ENCODE measurements at places on chromosomes 6 and 20. TPM values are rescaled to one million over a fixed set of nuclear protein-coding genes. Genes with fewer than 3 reads are reported as not detected.

Gene BPI
- total RNA-seq, result not detected

Gene VSX1
- not detected for total RNA-seq

- no peak for DNase-seq
These were observed 217.6 kb upstream of the DTNBP1 start for GRCh38 chr6:15880262-15880973.

- DNase-seq, result no peak
These were observed 37.1 kb downstream of the TNFAIP3 start for GRCh38 chr6:137903933-137904821.

DNA sequence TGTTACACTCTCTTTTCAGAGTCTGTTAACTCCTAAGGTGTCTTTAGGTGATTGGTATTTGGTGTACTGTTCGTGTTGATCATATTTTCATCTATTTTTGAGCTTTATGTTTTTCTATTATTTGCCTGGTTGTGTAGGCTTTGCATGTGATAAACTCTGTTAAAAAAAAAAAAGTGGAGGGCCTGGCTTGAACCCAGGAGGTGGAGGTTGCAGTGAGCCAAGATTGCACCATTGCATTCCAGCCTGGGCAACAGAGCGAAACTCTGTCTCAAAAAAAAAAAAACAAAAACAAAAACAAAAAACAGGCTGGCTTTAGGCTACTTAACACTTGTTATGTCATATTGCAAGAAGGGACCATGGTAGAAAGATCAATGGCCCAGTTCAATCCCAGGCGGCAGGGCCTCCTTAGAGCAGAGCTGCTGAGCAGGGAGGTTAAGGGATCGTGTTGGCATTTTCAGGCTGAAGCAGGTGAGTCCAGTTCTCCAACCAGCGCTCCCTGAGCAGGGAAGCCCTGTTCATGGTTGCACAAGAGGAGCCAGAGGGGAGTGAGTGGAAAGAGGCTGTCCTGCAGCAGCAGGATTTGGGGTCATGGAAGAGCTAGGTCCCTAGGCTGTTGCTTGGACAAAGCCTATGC lies 8.5 kb downstream of the PYGB start:
- no peak for DNase-seq

Gene POPDC3
- total RNA-seq, result 36.4 TPM

Gene FOXC1
- total RNA-seq, result 10.2 TPM

Gene OTOR
- not detected for total RNA-seq

DNA sequence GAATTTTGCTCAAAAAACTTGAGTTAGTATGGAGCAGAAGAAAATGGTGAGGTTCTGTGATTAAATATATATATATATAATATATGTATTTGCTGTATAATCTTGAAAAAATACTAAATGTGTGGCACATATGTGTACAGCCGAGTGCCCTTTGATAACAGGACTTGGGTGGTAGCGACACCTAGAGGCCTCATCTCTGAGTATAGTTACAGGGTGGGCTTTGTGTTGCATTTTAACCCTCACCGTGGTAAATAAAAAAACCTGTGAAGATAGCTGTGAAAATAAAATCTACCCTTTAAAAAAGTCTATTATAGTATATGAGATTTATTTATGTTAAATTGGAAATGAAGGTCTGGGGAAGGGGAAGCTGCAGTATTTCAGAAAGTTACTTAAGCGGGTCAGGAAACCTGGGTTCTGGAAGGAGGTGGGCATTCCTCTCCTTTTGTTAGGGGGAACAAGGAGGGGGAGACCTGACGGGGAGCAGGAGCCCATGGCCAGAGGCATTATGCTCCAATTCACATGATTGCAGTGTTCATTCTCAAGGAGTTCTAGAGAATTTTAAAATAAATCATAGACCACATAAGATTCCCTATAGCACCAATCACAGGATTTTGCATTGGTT lies 82.7 kb downstream of the SH3BGRL2 start:
- peak; percentile 72 for DNase-seq

DNA sequence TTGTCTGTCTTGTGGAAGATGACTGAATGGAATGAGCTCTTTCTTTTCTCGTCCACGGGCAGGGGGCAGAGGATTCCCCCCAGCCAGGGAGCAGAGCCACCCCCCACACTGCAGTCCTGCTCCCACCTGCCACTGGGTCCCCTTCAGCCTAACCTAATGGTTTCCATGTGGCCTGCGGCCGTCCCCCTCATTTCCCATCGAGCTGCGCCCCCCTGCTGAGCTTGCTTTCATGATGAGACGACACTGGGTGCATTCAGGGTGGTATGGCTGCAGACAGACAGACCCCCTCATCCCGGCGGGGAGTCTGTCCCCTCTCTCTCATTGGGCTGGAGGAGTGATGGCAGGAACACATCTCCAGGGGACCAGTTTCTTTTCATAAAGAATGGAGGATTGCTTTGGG lies 140.8 kb downstream of the DTNBP1 start:
- DNase-seq, result no peak

DNA sequence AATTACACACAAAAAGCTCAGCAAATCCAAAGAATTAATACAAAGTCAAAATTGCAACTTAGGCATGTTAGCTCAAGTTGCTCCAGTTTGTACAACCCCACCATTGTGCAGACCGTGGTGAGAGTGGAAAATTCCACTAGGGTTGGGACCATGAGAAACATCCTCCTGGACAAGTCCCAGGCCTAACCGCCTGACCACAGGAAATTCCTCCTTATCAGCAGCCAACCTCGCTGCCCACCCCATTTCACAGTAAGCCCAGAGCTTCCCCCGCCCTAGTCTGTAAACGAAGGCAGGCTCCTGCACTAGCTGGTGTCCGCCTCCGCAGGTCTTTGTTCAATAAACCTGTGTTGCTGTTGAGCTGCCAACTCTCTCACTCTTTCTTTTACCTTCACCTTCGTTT lies 1023.3 kb downstream of the EYS start:
- DNase-seq, result no peak

Gene FKBP1A
- 170 TPM for total RNA-seq

GRCh38 chr6:167839755-167840154 lies 13.0 kb downstream of the AFDN start:
- DNase-seq, result no peak

- DNase-seq, result no peak
These were observed 46.1 kb downstream of the SLC35B3 start for GRCh38 chr6:8389036-8389818.

GRCh38 chr6:83546636-83547035 lies 34.3 kb downstream of the PRSS35 start:
- no peak for DNase-seq

- no peak for DNase-seq
These were observed 18.7 kb downstream of the PTPN1 start for GRCh38 chr20:50528804-50529351.

Gene GTSF1L
- not detected for total RNA-seq

DNA sequence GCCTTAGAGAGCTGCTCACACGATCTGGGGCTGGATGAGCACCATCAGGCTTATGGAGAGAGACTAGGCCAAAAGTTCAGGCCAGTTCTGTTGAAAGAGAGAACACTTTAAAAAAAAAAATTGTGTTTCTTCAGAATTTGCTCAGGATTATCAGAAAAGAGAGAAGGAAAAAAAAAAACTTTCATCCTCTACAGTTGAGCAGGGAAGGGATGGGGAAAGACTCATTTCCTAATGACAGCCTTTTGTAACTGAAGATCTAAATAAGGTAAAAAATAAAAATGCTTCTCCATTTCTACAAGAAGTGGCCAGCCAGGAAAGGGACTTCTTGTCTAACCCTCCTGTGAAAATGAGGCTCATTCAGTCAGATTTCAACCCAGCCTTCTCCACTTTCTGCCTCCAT lies 134.8 kb downstream of the LY86 start:
- DNase-seq, result no peak

DNA sequence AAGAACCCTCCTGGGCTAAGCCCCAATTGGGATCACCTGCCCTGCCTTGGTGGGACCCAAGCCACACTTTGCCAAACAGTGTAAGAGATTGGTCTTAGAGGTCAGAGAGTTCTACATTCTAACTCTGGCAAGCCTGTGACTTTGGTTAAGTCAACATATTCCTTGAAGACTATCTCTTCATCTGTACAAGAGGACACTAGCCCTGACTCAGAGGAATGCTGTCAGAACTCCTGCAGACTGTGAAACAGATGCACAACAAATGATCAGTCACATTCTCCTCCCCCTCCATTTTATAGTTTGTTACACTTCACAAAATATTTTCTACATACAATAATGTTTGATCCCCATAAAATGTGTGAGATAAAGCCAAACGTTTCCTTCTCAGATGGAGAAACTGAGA lies 91.7 kb upstream of the EPB41L1 start:
- no peak for DNase-seq

Gene CTCFL
- total RNA-seq, result 0.03 TPM

DNA sequence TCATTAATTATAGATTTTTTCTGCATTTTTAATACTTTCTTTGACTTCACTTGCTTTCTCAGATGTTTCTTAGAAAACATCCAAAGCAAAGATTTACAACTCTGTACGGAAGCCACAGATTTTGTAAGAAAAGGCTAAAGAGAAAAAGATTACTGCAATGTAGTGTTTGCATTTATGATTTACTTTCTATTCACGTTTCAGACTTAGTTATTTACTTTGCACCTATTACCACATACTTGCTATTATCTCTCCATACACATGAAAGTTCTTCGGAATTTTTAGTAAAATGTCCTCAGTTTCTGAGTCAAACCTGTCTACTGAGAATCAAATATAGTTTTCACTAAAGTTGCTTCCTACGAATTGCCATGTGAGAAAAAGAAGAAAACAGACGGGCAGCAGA lies 22.2 kb upstream of the PHACTR2 start:
- DNase-seq, result no peak

DNA sequence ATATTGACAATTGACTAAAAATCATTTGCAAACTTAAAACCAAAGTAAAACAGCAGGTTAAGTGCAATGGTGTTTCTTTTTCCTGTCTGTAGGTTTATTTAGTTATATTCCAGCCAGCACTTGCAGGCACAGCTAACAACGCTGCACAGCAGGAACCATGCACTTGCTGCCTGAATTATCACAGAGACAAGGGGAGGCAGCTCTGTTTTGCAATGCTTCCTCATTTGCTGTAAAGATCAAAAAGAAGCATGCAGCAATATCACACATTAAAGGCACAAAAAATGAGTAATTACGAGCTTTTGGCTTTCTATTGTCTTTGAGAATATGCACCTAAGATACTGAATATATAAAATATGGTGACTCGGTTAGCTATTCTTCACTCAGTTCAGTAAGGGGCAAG lies 241.9 kb downstream of the EPHA7 start:
- no peak for DNase-seq

Gene GPR63
- not detected for total RNA-seq

DNA sequence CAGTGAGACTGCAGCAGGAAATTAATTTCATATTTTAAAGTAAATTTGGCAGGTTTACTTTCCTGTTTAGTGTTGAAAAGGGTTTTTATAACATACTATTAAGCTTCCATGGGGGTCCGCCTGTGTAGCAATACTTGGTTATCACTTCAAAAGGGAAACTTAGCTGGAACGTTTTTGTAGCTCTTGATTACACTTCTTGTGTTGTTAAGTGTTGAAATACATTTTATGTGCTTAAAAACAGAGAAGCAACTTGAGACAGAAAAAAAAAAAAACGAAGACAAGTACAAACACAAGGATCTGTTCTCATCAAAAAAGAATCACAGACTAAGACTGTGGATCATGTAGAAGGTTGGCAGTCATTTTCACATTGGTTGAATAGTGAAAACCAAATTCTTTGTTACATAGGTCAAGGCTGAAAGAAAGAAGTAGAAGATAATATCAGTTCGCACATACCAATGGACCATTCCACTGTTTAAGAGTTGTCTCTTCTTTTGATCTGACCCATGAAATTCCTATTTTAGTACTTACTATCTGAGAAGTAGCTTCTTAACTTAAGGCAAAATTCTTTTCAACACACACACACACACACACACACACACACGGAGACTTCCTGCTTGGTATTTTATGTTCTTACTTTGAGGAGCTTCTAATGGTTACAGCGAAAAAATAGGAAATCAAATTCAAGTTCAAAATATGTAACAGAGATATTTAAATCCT lies 113.9 kb upstream of the SLC35B3 start:
- DNase-seq, result no peak

- DNase-seq, result no peak
These were observed 32.2 kb downstream of the RREB1 start for GRCh38 chr6:7139835-7140470.

Gene FBXO30
- 7.7 TPM for total RNA-seq
